ENCODE measurements at places on chromosomes 3 and 15.

DNA sequence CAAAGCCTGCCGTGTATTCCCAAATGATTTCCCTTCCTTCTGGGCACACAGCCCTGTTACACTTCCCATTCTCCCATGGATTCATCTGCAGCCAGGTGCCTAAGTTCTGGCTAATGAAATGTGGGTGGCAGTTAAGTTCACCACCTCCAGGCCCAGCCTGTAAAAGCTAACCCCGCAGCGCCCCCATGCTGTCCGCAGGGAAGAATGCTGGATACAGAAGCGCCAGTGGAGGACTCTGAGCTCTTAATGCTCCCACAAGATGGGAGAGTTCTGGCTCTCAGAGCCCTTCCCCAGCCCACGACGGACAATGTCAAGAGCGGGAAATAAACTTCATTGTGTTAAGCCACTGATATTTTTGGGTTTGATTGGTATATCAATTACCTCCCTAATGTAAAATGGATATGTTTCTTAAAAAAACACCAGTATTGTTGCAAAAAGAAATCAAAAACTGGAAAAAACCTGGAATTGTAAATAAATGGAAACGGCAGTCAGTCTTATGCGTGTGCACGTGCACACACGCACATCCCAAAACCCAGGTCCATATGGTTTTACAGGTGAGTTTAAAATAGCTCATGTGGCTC lies 37.7 kb upstream of the FGD5 start:
- no peak for DNase-seq

GRCh38 chr3:65714134-65714533 lies 324.6 kb downstream of the MAGI1 start:
- no peak for DNase-seq

DNA sequence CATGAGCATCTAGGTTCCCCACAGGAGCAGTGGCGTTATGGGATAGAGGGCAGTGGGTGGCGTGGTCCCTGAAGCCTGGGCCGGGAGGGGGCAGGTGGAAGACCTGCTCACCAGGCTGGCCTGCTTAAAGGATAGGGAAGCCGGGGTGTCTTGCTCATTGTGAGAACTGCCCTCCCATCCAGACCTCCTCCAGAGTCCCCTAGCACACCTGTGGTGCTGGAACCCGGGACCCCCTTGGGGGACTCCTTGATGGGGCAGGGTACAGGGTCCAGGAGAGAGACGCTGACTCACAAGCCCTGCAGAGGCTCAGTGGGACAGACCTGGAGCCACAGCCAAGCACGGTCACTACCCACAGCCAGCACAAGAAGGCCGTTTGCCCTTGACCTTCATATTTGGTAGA lies 2.8 kb upstream of the RHCG start:
- DNase-seq, result no peak

DNA sequence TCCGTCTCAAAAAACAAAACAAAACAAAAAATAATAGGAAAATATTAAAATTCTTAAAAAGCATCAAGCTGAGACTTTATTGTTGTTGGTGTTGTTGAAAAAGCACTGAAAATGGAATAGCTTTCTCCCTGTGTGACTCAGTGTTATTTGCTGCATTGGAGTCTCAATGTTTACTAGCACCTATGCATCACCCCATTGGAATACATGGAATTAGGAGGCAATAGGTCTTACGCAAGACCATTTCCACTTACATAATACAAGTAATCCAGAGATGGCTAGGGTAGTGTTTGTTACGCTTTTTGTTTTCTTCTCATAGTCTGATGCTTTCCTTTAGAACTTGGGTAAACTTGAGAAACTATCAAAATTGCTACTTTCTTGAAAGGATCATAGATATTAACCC lies 15.2 kb downstream of the GXYLT2 start:
- no peak for DNase-seq

GRCh38 chr15:77120576-77120975 lies 49.7 kb upstream of the TSPAN3 start:
- DNase-seq, result no peak

DNA sequence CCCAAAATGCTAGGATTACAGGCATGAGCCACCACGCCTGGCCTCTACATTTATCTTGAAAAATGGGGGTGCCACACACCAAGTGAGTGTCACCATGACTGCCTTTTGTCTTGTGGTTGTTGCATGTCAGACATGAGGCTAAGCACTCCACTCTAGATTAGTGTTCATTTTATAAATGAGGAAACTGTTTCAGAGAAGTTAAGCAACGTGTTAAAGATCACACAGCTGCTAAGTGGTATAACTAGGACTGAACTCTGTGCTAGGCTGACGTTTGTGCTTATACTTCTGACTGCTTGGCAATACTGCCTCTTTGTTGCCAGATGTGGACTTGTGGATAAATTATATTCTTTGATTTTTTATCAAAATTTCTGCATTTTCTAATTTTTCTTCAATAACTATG lies 50.8 kb upstream of the SMAD6 start:
- DNase-seq, result no peak

GRCh38 chr3:33729993-33730392 lies 11.9 kb upstream of the CLASP2 start:
- no peak for DNase-seq

DNA sequence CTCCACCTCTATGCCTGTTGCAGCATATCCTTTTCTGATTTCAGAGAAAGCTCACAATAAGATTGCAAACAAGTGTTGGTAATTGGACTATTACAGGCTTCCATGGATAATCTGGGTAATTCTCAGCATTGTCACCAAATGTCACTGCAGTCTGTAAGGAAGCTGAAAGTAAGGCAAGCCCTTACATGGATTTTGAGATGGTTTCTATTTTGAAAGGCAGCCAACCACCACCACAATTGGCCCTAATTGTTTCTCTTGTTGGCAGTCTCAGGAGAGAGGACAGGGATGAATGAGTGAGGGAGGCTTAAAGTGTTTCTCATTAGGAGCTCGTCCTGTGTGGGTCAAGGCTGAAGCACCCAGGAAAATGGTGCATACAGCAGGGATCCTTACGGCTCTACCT lies 879.9 kb downstream of the TUSC7 start:
- no peak for DNase-seq

DNA sequence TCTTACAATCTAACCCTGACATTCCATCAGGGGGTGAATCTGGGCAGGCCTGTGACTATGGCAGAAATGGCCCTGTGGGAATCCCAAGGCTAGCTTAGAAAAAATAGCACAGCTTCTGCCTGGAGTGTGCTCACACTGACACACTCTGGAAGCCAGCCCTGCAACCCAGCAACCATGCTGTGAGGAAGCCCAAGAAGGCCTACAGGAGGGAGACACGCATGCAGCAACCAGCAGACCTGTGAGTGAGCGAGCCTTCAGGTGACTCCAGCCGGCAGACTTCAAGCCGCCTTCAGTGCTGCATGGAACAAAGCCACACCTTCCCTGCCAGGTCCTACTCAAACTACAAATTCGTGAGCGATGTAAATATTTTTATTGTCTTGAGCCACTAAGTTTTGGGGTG lies 26.1 kb downstream of the RAB6B start:
- DNase-seq, result no peak

GRCh38 chr15:61828860-61829513 lies 231.3 kb downstream of the VPS13C start:
- DNase-seq, result no peak

- DNase-seq, result no peak
Observed at GRCh38 chr15:39248204-39248603, 332.7 kb upstream of the THBS1 start.

DNA sequence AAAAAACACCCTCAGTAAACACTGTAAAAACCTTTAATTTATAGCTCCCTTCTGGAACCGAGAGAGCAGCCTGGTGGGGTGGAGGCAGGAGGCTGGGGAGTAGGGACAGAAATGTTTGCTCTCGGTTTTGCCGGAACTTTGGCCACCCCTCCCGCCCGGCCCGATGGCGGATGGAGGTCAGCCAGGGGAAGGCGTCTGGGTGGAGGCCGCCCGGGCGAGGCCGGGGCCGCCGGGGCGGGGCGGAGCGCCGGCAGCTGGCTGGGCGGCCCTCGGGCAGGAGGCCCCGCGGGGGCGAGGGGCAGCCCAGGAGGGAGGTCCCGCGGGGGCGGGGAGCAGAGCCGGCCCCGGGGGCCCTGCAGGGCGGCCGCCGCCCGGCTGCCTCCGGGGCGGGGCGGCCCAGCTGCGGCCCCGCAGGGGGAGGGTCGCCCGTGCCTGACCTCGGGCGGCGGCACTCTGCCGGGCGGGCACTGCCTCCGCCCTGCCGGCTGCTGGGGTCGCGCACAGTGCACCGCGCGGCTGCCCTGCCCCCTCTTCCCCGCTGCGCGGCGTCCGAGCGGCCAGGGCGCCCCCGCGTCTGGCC lies 829 bp upstream of the SKIL start:
- peak; percentile 63 for DNase-seq

GRCh38 chr3:47113669-47114365 lies 50.1 kb downstream of the SETD2 start:
- DNase-seq, result no peak

- no peak for DNase-seq
Observed at GRCh38 chr15:38171973-38172372, 80.7 kb upstream of the SPRED1 start.

GRCh38 chr3:160886421-160886820 lies 130.4 kb downstream of the PPM1L start:
- no peak for DNase-seq

DNA sequence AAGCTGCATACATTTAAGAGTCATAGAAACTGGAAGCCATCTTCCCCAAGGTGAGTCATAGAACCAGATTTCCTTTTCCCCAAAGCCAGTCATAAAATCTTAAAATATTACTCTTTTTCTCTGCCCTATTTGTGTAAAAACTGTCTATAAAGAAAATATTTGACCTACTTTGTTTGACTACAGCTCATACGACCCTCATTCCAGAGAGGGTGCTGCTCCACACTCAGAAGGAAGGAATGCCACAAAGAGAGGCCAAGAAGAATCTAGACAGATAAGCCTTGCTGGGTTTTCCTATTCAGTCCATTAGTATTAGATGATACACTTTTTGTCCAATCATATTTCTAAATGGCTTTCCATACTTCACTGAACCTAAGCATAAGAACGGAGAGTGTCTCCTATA lies 671.6 kb upstream of the SGO1 start:
- no peak for DNase-seq

DNA sequence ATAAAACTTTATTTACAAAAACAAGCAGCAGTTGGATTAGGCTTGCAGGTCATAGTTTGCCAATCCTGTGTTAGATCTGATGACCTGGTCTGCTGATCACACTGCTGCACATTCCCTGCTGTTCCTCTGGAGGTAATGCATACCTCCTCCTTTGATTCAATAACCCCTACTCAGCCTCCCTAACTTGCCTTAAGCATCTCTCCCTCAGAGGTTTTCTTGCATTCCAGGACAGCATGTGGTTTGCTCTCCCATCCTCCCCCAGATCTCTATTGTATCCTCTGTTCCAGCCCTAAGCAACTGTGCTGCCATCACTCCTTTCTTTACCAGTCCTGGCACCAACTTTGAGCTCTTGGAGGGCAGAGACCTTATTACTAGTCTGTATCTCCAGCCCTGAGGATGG lies 63.4 kb downstream of the CACNA2D3 start:
- DNase-seq, result no peak

DNA sequence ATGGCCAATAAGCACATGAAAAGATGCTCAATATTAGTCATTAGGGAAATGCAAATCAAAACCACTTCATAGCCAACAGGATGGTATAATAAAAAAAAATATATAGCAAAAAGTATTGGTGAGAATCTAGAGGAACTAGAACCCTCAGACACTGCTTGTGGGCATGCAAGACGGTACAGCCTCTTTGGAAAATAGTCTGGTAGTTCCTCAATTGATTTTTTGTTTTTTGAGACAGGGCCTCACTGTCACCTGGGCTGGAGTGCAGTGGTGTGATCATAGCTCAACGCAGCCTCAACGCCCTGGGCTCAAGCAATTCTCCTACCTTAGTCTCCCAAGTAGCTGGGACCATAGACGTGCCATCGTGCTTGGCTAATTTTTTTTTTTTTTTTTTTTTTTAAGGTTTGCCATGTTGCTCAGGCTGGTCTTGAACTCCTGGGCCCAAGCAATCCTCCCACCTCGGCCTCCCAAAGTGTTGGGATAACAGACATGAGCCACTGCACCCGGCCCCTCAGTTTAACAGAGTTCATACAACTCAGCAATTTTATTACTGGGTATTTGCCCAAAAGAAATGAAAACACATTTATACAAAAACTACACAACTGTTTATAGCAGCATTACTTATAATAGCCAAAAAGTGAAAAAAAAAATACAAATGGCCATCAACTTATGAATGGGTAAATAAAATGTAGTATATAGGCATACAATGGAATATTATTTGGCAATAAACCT lies 5.1 kb downstream of the PRC1 start:
- DNase-seq, result no peak

DNA sequence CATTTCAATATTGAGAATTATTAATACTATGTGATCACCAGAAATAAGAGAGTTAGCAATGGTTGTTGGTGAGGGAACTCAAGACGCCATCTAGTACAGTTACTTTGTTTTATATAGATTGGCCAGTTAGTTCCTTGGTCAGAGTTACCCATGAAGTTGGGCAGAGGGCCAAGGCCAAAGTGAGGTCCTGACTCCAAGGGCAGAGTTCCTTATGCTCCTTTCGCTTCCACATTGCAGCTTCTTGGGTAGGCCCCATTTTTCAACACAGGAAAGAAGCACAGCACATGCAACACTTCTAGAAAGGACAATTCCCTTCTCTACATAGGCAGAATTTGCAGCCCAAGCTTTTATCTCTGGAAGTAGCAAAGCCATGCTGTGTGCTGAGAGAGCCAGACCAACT lies 178.6 kb downstream of the KCNAB1 start:
- no peak for DNase-seq

GRCh38 chr3:183506674-183507320 lies 48.7 kb downstream of the KLHL6 start:
- DNase-seq, result no peak

- no peak for DNase-seq
Observed at GRCh38 chr3:53682807-53683206, 163.4 kb downstream of the CHDH start.

- no peak for DNase-seq
Observed at GRCh38 chr3:71046791-71047190, 536.7 kb downstream of the FOXP1 start.

DNA sequence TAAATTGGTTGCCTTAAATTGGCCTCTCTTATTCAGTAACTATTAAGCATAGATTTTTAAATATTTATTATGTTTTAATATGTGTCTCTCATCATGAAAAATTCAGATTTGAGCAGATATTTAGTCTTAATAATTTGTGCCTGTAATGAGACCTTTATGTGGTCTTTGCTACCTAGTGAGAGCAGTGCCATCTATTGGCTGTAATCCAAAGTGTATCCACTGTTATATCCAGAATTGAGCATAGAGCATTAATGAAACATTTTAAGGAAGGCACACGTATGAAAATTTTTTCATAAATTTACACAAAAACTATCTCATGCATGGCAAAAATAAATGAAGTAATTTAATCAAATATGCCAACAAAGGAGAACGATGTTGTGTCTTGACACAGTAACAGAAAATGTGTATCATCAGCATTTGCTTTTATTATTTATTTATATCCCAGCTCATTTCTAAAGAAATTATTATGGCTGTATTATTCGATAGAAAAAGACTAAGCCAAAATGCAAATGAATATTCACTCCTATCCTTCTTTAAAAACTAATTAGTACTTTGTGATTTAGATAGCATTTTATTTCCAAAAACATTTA lies 203.5 kb downstream of the RSRC1 start:
- no peak for DNase-seq
